ENCODE measurements at places on chromosomes 4 and X.

GRCh38 chrX:43357741-43358140 lies 298.4 kb upstream of the MAOA start:
- DNase-seq, result no peak

DNA sequence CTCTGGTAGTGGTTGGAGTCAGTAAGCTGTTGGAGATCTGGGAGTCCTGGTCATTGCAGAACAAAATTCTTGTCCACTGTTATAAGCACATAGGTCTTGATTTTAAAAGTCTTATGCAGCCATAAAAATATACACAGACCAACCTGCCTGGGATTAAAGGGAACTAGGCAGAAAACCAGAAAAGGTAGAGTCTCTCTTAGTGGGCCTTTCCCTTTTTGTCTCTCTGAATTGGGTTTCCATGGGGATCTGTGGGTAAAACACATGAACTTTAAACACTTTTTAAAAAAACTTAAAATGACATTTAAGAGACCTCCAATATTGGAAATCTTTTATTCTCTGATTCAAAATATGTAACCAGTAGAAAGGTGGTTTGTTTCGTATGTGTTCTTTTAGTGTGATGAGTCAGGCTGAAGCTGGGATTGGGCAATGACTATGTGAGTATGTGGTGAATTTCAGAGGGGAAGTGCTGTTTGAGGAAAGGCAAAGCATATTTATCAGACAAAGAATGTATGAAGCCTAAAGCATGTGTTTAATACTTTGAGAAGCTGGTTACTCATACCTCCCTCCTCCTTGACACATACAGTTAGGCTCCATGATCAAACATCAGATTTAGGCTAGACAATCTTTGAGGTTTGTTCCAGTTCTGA lies 29.6 kb downstream of the SLC16A2 start:
- no peak for DNase-seq

DNA sequence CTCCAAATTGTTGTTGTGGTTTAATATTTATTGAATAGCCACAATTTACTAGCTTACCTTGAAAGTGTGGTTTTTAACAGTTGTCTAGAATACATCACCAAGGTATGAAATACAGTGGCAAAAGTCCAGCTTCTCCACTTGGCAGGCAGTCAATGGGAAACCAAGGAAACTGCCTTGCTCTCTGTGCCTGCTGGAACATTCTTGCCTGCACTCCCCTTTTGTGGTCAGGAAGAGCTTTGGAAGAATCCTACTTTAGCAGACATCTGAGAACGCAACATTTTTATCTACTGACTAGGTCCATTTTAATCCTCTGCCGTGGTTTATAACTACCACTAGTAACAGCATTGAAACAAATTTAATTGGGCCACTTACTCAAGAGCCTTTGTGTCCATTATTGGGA lies 64.5 kb downstream of the TENM3 start:
- DNase-seq, result no peak

GRCh38 chr4:122873821-122874593 lies 47.4 kb downstream of the FGF2 start:
- DNase-seq, result no peak

DNA sequence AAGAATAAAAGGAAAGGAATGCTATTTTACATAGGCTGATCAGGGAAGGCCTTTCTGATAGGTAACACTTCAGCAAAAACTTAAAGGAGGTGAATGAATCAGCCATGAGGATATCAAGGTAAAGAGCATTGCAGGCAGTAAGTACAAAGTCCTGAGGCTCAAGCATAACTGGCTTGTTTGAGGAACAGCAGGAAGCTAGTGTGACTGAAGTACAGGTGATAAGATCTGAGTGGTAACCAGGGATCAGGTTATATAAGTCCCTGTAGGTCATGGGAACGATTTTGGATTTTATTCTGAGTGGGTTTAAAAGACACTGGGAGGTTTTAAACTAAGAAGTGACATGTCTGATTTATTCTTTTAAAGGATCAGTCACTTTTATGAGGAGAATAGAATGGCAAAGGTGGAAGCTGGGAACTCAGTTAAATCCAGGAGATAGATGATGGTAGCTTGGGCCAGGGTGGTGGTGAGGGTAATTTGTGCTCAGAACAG lies 47.1 kb upstream of the THOC2 start:
- DNase-seq, result no peak

DNA sequence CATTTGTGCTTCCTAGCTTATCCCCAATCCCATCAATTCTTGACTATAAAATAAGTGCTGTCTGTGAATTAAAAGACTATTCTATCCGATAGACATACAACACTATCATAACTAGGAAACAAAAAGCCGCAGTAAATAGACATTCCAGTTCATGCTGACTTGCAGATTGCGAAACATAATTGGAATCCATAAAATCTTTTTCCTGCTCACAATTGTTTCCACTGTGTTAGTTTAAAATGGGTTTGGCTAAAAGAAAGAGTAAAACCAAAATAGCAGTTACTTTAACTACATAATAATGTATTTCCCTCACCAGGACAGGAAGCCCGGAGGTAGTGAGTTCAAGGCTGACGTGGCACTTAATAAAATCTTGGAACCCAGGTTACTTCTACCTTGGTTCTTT lies 17.2 kb downstream of the SMIM31 start:
- no peak for DNase-seq
